ENCODE measurements at places on chromosomes 4 and X.

DNA sequence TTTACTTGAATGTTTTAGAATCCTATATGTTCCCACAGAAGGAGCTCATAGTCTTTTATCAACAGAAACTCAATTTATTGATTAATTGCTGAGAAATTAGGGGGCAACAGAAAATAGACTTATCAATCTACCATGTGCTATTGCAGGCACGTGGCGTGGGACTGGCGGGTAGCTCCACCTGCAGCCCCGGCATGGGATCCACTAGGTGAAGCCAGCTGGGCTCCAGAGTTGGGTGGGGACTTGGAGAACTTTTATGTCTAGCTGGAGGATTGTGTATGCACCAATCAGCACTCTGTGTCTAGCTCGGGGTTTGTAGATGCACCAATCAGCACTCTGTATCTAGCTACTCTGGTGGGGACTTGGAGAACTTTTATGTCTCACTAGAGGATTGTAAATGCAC is 3.3 kb upstream of the OCIAD1 start:
- no peak for DNase-seq

DNA sequence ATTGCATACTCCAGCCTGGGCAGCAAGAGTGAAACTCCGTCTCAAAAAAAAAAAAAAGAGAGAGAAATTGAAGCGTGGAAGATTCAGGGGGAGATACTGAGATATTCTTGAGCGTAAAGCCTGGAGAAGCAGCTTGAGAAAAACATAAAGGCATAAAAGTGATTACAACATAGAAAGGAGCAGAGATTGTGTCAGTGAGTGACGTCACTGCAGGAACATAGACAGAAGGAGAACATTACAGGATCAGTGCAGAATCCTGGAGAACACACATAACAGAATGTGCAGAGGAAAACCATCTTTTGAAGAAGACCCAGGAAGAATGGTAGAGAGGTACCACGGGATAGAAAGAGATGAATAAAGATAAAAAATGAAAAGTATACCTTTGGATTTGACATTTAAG is 147.0 kb downstream of the APBB2 start:
- no peak for DNase-seq

GRCh38 chr4:39285111-39285795 is 80.9 kb downstream of the RFC1 start:
- DNase-seq: no peak

- no peak for DNase-seq
These were observed 52.0 kb downstream of the RASL11B start for GRCh38 chr4:52914051-52914605.

GRCh38 chr4:187362937-187363857 is 632.4 kb upstream of the ZFP42 start:
- DNase-seq: no peak

- no peak for DNase-seq
These were observed 2.6 kb downstream of the MSX1 start for GRCh38 chr4:4862071-4862551.

GRCh38 chr4:184417802-184418511 is 56.4 kb downstream of the IRF2 start:
- no peak for DNase-seq

- no peak for DNase-seq
These were observed 5.8 kb upstream of the ATP1B4 start for GRCh38 chrX:120356084-120356483.

All from mesenteric fat pad (tissue), 1 donor.